ENCODE measurements at places on chromosomes 2 and 18. TPM values are rescaled to one million over a fixed set of nuclear protein-coding genes. Genes with fewer than 3 reads are reported as not detected.

- no peak overlapping the region for H3K4me3 ChIP-seq
- H3K27me3 ChIP-seq: no peaks in the 10 kb centered on the region
- no peak overlapping the region for H3K27ac ChIP-seq
- no peak for DNase-seq
Observed at GRCh38 chr2:69384618-69385081, 2.4 kb downstream of the GFPT1 start.

- no peaks in the 10 kb centered on the region for H3K27me3 ChIP-seq
- H3K27ac ChIP-seq: no peak overlapping the region
- no peaks in the 10 kb centered on the region for H3K36me3 ChIP-seq
- no peaks in the 10 kb centered on the region for H3K4me1 ChIP-seq
Observed at GRCh38 chr2:239839306-239839705, 185.8 kb downstream of the NDUFA10 start.

GRCh38 chr2:33383855-33384598, 92.4 kb upstream of the RASGRP3 start:
- DNase-seq: no peak
- H3K4me3 ChIP-seq: no peak overlapping the region
- H3K27me3 ChIP-seq: no peaks in the 10 kb centered on the region
- H3K27ac ChIP-seq: no peak overlapping the region

ANKRD30BL gene
- total RNA-seq: not detected

TRPM8 gene
- not detected for total RNA-seq

GRCh38 chr2:39919511-39920306, 140.7 kb upstream of the THUMPD2 start:
- DNase-seq: no peak
- peaks cover 3% of the 10 kb centered on the region for H3K4me1 ChIP-seq
- H3K27ac ChIP-seq: no peak overlapping the region
- no peaks in the 10 kb centered on the region for H3K36me3 ChIP-seq
- H3K4me3 ChIP-seq: no peak overlapping the region

- H3K27ac ChIP-seq: no peak overlapping the region
- peaks cover 29% of the 10 kb centered on the region for H3K4me1 ChIP-seq
- H3K27me3 ChIP-seq: no peaks in the 10 kb centered on the region
- no peaks in the 10 kb centered on the region for H3K36me3 ChIP-seq
Observed at GRCh38 chr2:176709149-176709951, 440.1 kb downstream of the MTX2 start.

- H3K4me1 ChIP-seq: no peaks in the 10 kb centered on the region
- H3K27me3 ChIP-seq: no peaks in the 10 kb centered on the region
- no peak for DNase-seq
- no peak overlapping the region for H3K4me3 ChIP-seq
Observed at GRCh38 chr2:2573205-2573604, 242.1 kb upstream of the MYT1L start.

DNA sequence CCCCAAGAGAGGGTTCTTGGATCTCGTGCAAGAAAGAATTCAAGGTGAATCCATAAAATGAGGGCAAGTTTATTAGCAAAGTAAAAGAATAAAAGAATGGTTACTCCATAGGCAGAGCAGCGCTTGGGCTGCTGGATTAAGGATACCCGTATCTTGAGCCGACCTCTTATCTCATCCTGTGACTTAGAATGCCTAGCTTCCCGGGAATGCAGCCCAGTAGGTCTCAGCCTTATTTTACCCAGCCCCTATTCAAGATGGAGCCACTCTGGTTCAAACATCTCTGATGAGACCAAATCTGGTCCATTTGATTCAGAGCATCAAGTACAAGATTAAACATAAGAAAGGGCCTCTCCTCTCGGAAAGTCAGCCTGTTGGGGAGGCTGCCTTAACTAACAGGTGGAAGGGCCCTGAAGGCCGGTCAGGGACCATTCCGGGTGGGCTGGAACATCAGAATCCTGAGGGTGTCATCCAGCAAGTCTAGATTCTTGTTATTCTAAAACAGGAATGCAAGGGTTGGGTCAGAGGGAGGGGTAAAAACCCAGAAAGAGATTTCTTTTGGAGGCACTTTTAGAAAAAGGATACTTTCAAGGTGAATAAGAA, 5.8 kb downstream of the PSD4 start:
- no peaks in the 10 kb centered on the region for H3K27me3 ChIP-seq
- H3K4me1 ChIP-seq: no peaks in the 10 kb centered on the region
- no peak overlapping the region for H3K4me3 ChIP-seq
- H3K36me3 ChIP-seq: peaks cover 11% of the 10 kb centered on the region
- H3K27ac ChIP-seq: no peak overlapping the region

DNA sequence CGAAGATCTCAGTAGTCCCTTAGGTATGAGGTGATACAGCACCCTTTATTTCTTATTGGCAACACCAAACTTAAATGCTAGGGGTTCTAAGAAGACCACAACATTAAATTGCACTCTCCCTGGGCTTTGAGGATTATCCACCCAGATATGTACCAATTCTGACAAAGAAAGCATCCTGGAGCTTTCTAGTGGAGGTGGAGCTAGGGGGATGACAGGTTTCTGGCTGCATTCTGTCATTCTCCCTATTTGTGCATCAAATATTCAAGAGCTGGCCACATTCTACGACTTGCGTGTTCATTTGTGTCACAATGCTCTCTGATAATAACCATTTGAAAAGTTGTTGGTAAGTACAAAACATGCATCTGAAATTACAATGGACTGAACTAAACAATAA, 111.1 kb downstream of the CDH2 start:
- DNase-seq: no peak
- no peak overlapping the region for H3K4me3 ChIP-seq
- H3K36me3 ChIP-seq: no peaks in the 10 kb centered on the region
- H3K27me3 ChIP-seq: no peaks in the 10 kb centered on the region

DNA sequence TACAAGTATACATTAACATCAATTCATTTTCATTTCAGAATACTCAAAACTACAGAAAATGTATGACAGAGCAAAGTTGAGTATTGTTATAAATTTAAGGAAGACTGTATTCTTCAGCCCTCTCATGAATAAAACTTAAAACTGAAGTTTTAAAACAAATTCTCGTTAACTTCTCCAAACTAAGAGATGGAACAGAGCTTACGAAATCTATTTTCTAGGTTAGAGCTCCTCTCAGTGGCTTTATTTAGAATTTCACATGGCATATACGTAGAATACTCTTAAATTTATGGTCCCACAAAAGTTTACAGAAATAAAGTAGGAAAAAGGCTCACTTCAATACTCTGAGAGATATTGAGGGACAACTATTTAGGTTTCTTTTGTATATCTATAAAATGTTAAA, 612.1 kb downstream of the KCNJ3 start:
- no peak overlapping the region for H3K4me3 ChIP-seq
- H3K36me3 ChIP-seq: no peaks in the 10 kb centered on the region
- no peak for DNase-seq
- no peaks in the 10 kb centered on the region for H3K27me3 ChIP-seq
- H3K27ac ChIP-seq: no peak overlapping the region
- H3K4me1 ChIP-seq: no peaks in the 10 kb centered on the region

DNA sequence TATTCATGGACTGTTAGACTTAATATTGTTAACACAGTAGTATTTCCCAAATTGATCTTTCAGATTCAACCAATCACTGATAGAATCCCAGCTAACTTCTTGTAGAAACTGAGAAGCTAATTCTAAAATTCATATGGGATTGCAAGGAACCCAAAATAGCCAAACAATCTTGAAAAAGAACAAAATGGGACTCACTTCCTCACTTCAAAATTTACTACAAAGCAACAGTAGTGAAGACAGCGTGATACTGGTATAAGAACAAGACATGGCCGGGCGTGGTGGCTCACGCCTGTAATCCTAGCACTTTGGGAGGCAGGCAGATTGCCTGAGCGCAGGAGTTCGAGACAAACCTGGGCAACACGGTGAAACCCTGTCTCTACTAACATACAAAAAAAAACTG, 46.3 kb downstream of the ATL2 start:
- H3K27ac ChIP-seq: no peak overlapping the region
- H3K4me1 ChIP-seq: peaks cover 11% of the 10 kb centered on the region
- DNase-seq: no peak
- peaks cover 13% of the 10 kb centered on the region for H3K36me3 ChIP-seq

SMAD2 gene
- total RNA-seq: 88.1 TPM

- no peaks in the 10 kb centered on the region for H3K27me3 ChIP-seq
- peak; percentile 61 for DNase-seq
- H3K36me3 ChIP-seq: no peaks in the 10 kb centered on the region
- no peak overlapping the region for H3K27ac ChIP-seq
- no peak overlapping the region for H3K4me3 ChIP-seq
Observed at GRCh38 chr18:3703732-3704176, 253.8 kb downstream of the TGIF1 start.

MTX2 gene
- 43.2 TPM for total RNA-seq

DNA sequence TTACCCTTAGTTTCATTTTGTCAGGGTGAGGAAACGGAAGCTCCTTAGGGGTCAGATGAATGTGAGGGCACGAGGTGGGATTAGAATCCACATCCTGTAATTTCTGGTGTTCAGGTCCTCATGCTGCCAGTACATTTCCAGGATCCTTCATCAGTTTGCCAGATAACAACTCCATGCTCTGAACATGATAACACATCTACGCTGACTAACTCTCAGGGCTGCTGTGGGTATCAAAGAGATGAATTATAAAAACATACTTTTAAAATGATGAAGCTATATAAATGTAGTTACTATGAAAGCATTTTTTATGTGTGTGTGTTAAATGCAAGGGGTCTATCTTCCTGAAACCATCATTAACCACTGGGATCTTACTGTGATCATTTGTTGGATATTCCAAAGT, 325.9 kb downstream of the SLC8A1 start:
- no peaks in the 10 kb centered on the region for H3K27me3 ChIP-seq
- no peaks in the 10 kb centered on the region for H3K36me3 ChIP-seq
- H3K4me3 ChIP-seq: no peak overlapping the region

DNA sequence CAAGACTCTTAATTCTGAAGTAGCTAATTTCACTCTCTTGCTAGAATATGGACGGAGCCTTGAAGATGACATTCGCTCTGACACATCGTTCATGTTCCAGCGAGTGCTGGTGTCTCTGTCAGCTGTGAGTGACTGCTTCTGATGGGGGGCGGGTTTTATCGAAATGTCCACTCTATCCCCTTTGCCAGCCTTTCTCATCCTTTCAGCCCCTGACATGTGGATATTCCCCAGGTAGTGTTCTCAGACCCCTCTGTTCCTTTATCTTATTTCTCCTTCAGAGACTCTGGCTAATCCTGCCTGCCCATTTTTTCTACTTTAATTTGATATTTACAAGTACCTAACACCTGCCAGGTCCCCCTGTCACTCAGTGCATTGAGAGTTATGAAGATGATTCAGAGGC, 18.9 kb upstream of the GMCL1 start:
- peaks cover 92% of the 10 kb centered on the region for H3K36me3 ChIP-seq
- H3K4me3 ChIP-seq: no peak overlapping the region
- no peaks in the 10 kb centered on the region for H3K27me3 ChIP-seq
- H3K4me1 ChIP-seq: no peaks in the 10 kb centered on the region
- DNase-seq: no peak

C2orf78 gene
- not detected for total RNA-seq

DNA sequence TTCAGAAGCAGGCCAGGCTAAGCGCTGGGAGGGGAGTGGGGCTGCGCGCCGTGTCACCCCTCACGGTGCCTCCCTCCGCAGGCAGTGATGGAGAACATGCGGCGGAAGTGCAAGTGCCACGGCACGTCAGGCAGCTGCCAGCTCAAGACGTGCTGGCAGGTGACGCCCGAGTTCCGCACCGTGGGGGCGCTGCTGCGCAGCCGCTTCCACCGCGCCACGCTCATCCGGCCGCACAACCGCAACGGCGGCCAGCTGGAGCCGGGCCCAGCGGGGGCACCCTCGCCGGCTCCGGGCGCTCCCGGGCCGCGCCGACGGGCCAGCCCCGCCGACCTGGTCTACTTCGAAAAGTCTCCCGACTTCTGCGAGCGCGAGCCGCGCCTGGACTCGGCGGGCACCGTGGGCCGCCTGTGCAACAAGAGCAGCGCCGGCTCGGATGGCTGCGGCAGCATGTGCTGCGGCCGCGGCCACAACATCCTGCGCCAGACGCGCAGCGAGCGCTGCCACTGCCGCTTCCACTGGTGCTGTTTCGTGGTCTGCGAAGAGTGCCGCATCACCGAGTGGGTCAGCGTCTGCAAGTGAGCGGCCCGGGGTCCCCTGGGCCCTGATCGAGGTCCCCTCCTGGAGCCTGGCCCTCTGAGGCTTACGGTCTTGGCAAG, 12.2 kb downstream of the WNT10A start:
- no peaks in the 10 kb centered on the region for H3K36me3 ChIP-seq
- H3K27me3 ChIP-seq: peaks cover 61% of the 10 kb centered on the region
- H3K4me1 ChIP-seq: peaks cover 6% of the 10 kb centered on the region
- peak overlapping the region; percentile 21 for H3K4me3 ChIP-seq
- no peak overlapping the region for H3K27ac ChIP-seq

GRCh38 chr2:1544478-1545069, 131.3 kb downstream of the TPO start:
- no peak overlapping the region for H3K27ac ChIP-seq
- DNase-seq: no peak
- no peaks in the 10 kb centered on the region for H3K36me3 ChIP-seq
- H3K4me3 ChIP-seq: no peak overlapping the region

GRCh38 chr2:218005028-218005427, 2.2 kb upstream of the TNS1 start:
- no peak overlapping the region for H3K4me3 ChIP-seq
